Caudate nucleus (tissue), 63 donors: ENCODE measurements at places on chromosomes 7 and 10.

- DNase-seq = no peak
Measured at GRCh38 chr7:95534796-95535195, 49.1 kb downstream of the ASB4 start.

GRCh38 chr7:24500599-24500998, 72.7 kb upstream of the PALS2 start:
- no peak for DNase-seq

DNA sequence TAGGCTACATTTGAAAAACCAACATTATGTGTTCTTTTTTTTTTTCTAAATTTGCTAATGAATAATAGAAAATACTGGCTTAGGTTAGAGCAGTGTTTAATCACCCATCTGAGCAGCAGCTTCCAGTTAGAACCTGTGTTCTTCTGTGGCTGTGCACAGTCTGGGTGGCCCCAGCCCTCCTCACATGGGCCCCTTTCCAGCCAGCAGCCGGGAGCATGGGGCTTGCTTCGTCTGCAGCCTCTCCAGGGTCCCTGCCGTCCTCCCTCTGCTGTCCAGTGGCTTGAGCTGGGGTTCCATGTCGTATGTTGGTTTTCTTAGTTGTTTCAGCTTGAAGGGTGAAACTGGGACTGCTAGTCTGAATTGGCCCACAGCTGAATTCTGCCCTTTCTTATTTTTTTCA, 37.3 kb downstream of the BNIP3 start:
- no peak for DNase-seq

DNA sequence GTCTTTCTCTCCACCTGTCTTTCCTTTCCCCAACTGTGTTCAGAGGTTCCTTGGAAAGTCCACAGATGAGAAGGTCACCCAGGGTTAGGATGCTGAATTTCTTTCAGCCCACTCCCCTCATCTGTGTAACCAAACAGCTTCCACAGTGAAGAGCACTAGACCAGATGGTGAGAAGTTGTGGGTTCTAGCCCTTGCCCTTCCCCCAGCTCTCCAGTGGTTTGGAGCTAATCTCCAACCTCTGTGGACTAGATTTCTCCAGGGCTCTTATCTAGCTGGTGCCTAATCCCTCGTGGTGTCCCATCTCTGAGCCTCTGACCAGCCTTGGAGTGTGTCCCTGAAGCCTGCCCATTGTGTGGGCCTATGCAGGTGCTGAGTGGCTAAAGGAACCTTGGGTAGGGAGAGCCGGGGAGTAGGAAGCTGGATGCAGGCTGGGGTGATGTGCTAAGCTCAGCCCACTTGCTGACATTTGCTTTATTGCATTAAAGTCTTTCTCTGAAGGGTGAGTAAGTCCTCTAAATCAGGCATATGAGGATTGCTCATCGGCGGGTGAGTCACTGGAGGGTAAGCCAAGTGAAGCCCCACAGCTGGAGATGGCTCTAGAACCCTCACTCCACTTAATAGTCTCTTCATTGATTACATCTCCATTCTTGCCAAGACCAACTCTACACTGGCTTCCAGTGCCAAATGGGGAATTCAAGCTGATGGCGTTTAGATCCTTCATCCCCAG, 14.9 kb downstream of the DUSP5 start:
- DNase-seq = peak; percentile 26

DNA sequence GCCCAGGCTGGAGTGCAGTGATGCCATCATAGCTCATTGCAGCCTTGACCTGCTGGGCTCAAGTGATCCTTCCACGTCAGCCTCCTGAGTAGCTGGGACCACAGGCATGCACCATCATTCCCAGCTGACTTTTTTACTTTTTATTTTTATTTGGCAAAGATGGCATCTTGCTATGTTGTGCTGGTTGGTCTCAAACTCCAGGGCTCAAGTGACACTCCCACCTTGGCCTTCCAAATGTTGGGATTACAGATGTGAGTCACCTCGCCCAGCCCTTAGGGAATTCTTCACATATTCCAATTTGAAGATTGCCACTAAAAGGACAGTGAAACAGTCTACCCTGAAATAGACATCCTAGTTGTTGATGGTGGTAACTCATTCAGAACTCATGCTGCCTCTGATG, 27.7 kb downstream of the SUGCT start:
- no peak for DNase-seq

GRCh38 chr10:131213741-131214505, 97.6 kb downstream of the TCERG1L start:
- DNase-seq = no peak

GRCh38 chr7:138491612-138492386, 31.7 kb downstream of the TRIM24 start:
- DNase-seq = no peak

- no peak for DNase-seq
Measured at GRCh38 chr7:38187794-38188440, 9.9 kb downstream of the STARD3NL start.

GRCh38 chr7:70630440-70630817, 501.5 kb upstream of the GALNT17 start:
- DNase-seq = no peak

- no peak for DNase-seq
Measured at GRCh38 chr7:47517821-47518480, 64.0 kb downstream of the TNS3 start.

- no peak for DNase-seq
Measured at GRCh38 chr10:11191678-11192077, 174.0 kb downstream of the CELF2 start.

DNA sequence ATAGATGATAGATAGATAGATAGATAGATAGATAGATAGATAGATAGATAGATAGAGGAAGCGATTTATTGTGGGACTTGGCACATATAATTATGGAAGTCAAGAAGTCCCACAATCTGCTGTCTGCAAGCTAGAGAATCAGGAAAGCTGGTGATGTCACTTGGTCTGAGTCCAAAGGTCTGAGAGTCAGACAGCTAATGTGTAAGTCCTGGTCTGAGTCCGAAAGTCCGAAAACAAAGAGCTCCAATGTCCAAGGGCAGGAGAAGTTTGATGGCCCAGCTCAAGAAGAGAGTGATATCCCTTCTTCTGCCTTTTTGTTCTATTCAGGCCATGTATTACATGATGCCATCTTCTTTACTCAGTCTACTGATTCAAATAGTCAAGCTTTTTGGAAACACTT, 53.8 kb upstream of the TCF7L2 start:
- DNase-seq = no peak

DNA sequence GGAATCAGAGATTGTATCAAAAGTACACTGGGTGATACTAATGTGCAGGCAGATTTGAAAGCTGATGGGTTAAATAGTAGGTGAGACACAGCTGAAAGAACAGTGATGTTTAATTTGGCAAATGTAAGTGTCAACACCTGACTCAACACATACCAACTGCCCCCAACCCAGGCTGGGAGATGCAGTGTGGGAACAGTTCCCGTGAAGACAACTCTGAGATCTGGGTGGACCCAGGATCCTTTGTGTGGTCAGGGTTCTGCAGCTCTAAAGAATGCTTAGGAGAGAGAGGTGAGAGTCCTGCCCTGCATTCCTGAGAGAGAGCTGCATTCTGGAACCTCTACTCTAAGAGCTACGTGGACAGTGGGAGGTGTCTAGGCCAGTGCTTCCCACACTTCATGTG, 479.7 kb downstream of the RPS24 start:
- DNase-seq = no peak

- DNase-seq = no peak
Measured at GRCh38 chr10:3411044-3411443, 238.5 kb upstream of the PITRM1 start.

DNA sequence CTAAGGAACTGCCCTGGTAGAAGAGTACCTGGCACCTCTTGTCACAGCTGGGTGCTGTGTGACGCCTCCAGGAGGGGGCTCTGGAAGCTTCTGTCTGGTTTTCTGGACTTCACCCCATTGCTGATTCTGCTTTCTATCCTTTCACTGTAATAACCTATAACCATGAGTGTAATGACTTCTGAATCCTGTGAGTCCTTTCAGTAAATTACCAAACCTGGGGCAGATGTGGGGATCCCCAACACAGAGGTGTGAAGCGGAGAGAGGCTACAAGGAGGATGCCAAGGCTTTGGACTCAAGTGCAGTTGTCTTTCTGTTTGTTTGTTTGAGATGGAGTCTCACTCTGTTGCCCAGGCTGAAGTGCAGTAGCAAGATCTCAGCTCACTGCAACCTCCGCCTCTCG, 143.7 kb downstream of the SFMBT2 start:
- DNase-seq = no peak

- DNase-seq = no peak
Measured at GRCh38 chr10:118564652-118565051, 30.8 kb downstream of the PRLHR start.

DNA sequence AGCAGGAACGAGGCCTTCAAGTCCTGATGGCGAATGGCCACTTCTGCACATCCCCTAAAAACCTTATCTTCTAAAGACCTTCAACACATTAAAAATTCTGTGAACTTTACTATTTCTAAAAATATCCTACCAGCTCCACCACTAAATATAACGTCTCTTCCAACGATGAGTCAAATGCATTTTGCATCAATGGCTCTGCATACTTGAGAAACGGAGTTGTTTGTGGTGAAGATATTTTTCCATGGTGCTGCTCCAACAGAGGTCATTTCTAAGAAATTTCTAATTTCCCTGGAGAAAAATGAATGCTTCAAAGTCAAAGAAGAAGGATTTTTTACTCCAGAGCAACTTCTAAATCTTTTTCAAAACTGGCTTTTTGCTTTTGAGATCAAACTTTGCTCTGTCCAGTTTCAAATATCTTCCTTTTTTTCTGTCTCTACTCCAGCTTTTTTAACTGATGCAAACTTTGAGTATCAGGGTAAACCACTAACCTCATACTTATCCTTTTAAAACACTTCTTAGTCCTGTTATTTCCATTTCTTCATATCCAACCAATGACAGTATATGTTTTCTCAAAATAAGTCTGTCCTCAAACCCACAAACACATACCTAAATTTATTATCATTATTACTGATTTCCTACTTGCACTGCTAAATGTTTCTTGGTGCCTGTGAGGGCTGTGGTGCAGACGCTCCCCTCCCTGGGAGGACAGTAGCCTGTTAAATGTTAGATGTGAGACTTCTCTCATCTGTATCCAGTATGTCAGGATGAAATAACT, 258.1 kb downstream of the KLF6 start:
- no peak for DNase-seq

GRCh38 chr10:46539596-46540411, 16.7 kb downstream of the GPRIN2 start:
- no peak for DNase-seq

DNA sequence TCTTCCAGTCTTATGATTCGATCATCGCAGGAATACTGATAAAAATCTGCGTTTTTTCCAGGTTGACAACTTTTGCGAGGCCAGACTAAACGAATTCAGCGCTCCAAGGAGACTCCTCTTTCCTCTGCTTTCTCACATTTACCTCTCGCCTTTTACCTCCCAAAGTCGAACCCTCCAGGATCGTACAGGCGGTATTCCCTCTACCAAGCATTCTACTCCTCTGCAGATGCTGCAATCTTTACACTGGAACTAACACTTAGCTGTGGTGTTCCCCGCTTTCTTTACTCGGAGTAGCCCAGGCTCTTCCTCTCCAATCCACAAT, 449 bp downstream of the NUDT5 start:
- no peak for DNase-seq

DNA sequence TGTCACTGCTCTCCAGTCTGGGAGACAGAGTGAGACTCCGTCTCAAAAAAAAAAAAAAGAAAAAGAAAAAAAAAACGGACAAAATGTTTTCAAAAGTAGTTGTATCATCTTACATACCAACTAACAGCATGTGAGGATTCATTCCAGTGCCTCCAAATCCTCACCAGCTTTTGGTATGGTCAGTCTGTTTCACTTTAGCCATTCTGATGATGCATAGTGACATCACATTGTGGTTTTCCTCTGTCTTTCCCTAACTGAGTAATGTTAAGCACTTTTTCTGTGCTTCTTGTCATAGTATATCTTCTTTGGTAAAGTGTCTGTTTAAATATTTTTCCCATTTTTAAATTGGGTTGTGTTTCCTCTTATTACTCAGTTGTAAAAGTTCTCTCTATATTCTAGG, 251.4 kb upstream of the CTBP2 start:
- no peak for DNase-seq

GRCh38 chr10:128985036-128985435, 482.0 kb upstream of the MGMT start:
- DNase-seq = no peak

- DNase-seq = no peak
Measured at GRCh38 chr7:36750451-36750850, 26.2 kb upstream of the AOAH start.

DNA sequence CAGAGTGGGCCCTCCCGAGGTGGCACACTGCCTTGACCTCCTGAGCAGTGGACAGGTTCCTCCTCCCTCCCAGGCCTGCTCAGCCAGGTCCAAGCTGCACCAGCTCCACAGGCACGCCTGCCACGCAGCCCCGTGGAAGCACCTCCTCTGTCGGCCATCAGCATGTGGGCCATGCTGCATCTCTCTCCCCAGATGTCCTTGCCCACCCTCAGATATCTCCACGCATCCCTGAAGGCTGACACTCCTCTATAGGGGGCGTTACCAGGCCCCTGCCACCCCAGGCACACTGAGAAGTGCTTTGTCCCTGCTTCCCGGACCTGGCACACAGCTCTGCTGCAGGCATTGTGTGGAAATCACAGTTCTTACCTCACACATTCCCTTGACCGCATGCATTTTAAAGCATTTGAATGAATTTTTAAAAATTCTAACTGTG, 598.5 kb downstream of the SDK1 start:
- DNase-seq = no peak

DNA sequence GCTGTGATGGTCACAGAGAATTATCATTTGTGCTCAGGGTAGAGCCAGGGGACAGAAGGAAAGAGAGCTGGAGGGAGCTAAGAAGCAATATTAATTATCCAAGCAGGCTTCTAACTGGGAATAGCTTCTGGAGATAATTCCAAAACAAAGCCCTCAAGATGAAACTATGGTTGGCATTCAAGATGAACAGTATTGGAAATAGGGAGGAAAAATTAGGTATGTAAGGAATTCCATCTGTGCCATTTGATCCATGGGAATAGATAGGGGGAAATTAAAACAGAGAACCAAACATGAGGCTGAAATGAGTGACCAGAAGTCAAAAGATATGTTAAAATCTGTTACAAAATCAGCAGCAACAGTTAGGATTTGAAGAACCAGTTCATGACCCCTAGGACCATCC, 75.3 kb downstream of the NDUFB2 start:
- DNase-seq = no peak

DNA sequence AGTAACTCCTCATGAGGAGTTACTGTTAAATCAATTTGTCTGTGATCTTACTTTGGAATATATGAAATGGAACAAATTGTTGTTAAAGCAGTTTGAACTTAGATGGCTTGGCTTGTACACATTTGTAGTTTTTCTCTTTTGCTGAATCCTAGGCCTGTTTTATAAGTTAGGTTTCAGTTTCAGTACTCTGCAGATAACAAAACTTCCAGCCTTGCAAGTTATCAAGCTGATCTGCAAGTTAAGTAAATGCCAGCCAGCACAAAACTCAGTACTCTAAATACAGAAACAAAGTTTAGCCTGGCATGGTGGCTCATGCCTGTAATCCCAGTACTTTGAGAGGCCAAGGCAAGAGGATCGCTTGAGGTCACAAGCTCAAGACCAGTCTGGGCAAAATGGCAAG, 25.0 kb upstream of the PAXIP1 start:
- DNase-seq = no peak

- no peak for DNase-seq
Measured at GRCh38 chr7:48959676-48960075, 35.3 kb downstream of the CDC14C start.
